ENCODE measurements at places on chromosomes 7 and 10.

DNA sequence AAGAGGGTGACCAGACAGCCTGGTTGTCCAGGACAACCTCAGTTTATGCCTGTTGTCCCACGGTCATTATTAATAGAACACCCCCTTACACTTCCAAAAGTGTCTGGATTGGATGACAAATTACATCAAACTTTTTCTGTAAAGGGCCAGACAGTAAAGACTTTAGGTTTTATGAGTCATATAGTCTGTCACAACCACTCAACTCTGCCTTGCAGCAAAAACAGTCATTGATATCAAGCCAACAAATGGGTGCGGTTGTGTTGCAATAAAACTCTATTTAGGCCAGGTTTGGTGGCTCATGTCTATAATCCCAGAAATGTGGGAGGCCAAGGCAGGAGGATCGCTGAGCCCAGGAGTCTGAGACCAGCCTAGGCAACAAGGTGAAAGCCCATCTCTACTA lies 66.7 kb upstream of the ATP6V0A4 start:
- DNase-seq, result no peak

GRCh38 chr10:68242051-68242450 lies 10.1 kb upstream of the ATOH7 start:
- DNase-seq, result no peak

GRCh38 chr7:92641921-92642511 lies 51.8 kb upstream of the FAM133B start:
- DNase-seq, result peak; percentile 6

DNA sequence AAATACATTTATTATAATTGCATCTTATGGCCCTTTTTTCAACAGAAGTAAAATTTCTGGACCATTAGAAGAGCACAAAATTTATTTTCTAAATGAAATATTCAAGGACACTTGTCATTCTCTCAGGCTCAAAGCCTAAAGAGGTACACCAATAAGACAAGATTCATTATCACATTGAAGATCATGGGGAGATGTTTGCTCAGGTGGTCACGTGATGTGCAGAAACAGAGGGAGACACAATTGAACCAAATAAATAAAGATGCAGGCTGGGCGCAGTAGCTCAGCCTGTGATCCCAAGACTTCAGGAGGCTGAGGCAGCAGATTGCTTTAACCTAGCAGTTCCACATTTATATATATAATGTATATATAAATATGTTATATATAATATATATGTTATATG lies 53.2 kb upstream of the TMEM254 start:
- DNase-seq, result no peak

DNA sequence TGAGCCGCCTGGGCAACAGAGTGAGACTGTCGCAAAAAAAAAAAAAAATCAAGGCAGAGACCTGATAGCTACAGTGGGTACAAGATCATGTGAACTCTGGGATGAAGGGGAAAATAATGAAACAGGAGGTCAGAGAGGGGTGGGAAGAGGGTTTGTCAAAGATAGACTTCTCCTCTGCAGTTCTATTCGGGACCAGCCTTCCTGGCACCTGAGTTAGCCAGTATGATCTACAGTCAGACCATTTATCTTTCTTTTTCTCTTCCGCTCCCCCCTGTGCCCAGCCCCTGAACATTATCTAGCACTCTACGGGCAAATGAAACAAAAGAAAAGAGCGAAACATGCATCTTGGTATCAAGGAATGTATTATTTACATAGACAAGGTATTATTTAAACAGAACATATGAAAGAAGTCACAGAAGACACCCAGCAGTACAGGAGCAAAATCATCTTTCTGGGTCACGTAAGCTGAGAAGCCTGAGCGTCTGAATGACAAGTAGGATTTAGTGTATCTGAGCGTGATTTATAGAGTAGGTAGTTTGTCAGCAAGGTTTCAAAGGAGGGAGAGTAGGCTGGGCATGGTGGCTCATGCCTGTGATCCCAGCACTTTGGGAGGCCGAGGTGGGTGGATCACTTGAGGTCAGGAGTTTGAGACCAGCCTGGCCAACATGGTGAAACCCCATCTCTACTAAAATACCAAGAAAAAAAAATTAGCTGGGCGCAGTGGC lies 109.0 kb downstream of the PRKCQ start:
- no peak for DNase-seq

DNA sequence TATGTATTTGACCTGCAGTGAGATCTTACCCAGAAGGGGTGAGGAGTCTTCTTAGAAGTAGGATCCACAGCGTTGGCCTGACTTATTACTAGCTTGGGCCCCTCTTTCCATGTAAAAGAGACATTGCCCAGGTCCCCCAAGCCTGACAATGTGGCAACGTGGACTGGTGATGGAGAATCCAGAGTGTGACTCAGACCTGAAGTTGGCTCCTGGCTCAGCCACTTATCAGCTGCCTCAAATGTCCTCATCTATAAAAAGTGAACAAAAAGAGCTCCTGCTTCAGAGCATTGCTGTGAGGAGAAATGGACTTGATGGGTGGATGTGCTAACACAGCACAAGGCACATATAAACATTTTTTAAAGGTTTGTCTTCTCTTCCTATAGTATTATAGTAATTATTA lies 35.4 kb upstream of the TECTB start:
- no peak for DNase-seq

DNA sequence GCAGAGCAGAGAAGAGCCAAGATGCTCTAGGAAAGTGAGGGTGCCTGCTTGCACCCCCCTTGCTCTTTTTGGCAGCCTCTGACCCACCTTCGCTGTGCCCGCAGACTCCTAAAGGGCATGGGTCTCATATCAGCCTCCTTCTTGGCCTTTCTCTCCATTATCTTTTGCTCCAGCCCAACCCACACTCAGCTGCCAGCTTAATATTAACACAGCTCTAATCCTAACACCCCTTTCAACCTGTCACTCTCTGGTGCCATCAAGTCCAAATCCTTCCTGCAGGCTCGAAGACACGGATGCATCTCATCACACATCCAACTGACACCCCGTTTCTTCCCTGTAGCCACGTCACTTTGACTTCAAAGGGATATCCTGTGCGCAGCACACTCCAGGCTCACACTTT lies 171.6 kb upstream of the AUTS2 start:
- no peak for DNase-seq

- DNase-seq, result no peak
Observed at GRCh38 chr10:79025199-79025832, 43.5 kb upstream of the ZMIZ1 start.

- no peak for DNase-seq
Observed at GRCh38 chr7:31114593-31115343, 62.7 kb downstream of the ADCYAP1R1 start.

- DNase-seq, result no peak
Observed at GRCh38 chr10:35271086-35271858, 65.0 kb upstream of the CCNY start.

DNA sequence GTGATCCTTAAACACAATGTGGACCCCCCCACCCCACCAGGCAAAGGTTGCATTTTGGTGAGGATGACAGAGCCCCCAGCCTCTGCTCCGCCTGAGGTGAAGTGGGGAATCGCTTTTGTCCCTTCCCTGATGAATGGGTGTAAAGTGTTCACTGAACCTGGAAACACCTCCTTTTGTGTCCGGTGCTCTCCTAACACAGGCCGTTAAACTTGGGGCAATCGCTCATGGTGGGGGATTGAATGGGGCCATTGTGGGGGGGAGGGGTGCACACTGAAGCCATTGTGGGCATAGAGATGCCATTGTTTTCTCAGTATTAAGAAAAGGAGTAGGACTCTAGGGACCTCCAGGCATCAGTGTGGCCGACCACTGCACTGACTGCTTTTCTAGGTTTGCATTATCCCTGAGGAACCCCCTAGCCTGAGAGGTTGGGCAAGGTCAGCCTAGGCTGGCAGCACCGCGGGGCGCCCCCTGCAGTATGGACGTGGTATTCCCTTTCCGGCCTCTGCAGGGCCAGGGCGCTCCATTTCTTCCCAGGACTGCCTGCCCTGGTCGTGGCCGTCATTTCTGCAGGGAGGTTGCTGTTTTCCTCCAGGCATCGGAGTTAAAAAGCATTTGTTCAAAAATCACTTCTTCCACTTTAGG lies 158.3 kb downstream of the TCF7L2 start:
- DNase-seq, result no peak

GRCh38 chr7:128827971-128828711 lies 2.1 kb upstream of the FLNC start:
- no peak for DNase-seq

- no peak for DNase-seq
Observed at GRCh38 chr7:83693256-83693655, 44.3 kb upstream of the SEMA3E start.

DNA sequence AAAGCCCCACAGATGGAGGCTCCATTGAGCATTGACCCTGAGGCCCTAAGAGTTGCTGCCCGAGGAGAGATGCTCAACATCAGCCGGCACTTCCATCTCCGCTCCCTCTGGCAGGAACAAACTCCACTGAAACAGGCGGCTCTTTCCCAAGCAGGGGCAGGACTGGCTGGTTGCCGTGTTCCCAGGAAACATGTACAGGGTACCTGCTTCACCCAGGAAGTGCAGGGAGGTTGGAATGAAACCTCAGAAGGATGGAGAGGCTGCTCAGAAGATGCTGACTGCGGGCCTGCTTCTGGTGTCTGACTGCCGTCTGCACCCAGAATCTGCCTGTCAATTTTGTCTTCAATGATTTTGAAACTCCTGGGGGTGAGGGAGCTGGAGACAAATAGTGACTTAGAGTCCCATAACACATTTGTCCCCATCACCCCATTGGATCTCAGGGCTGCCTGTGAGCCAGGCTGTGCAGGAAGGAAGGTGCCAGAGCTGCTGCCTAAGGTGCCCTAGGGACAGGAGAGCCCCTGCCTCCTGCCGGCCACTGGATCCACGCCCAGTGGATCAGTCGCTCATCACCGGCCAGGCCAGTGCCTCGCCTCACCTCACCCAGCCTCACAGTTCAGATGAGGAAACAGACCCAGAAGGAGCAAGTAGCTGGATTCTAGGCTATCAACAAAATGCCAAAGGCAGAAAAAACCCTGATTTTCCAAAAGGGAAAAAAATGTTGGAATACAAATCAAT lies 237.3 kb downstream of the PTPRN2 start:
- no peak for DNase-seq

GRCh38 chr7:106369352-106369751 lies 84.6 kb upstream of the NAMPT start:
- peak; percentile 20 for DNase-seq

DNA sequence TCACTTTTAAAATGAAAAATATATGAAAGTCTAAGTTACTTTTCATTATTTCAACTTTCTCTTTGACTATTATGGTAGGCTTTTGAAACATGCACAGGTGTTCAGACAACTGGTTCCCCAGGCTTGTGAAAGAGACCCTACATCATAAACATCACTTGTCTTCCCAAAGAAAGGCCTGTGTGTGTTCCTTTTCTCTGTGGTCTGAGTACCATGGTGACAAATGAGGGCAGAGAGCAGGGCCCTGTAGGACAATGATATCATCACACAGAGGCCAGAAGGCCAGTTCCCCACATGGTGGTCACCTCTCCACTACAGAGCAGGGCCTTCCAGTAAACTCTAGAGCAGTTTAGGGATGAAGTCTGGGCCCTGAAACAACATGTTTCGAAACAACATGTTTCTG lies 288.8 kb downstream of the USP6NL start:
- DNase-seq, result no peak

DNA sequence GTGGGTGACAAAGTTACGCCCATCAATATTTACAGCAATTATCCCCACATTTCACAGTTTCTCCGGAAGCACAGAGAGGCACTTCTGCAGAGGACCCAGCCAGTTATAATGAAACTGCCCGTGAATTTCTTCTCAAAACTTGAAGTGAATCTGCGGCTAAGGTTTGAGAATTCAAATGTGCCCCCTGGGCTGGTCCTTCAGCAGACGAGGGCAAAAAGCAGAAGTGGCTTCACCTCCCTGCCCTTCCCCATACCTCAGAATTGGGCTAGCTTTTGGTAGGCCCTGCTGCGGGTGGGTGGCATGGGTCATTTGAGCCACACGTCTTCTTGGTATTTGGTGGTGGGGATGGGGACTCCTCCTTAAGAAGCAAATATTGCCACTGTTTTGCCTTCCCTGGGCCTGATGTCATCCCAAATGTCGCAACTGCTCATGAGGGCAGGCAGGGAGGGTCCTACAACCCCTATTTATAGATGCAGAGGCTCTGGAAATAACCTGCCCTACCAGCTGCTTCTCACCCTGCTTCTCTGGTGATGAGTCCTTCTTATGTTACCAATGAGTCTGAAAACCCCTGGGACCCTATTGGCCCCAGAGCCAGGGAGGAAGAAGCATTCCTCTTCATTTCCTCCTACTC lies 16.6 kb upstream of the WDFY4 start:
- no peak for DNase-seq

DNA sequence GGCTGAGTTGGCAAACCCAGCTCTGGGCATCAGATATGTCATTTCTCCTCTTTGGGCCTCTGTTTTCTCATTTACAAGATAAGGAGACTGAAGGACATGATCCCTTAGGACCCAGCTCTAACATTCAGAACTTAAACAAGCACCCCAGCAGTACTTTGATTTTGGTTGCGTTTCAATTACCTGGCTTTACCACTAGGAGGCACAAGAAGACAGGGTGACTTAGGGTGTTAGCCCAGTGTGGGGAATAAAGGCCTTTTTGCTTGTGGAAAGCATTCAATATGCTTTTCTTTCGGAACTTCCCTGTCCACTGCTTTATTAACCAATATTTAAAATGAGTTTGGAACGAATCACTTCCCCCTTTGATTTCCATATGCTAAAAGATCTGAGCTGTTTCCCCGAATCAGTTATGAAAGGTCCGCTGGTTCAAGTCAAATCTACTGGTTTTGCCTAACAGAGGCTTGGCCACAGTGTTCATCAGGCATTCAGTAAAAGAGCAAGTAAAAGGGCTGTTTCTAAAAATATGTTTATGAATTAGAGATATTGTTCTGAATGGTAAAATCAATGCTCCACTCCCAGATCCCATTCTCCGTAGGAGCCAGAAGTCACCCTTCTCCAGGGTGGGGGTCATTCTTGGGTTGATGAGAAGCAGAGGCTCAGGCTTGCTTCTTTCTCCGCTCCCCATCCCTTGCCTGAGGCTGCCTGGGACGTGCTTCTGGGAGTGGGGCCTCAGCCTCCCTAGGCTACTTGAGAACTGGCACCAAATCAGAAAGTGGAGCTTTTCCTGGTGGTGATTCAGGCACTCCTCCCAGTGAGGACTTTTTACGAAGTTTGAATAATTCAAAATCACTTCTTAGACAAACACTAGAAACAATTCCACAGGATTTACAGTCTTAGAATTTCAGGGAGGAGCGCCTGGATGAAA lies 105.5 kb downstream of the MYOF start:
- DNase-seq, result no peak

GRCh38 chr10:122490786-122491680 lies 29.7 kb downstream of the HTRA1 start:
- DNase-seq, result peak; percentile 4

GRCh38 chr10:78542521-78542920 lies 508.9 kb downstream of the RPS24 start:
- DNase-seq, result no peak

GRCh38 chr7:113076703-113077102 lies 9.9 kb downstream of the GPR85 start:
- no peak for DNase-seq

GRCh38 chr7:149751043-149751775 lies 22.2 kb downstream of the ZNF467 start:
- DNase-seq, result no peak

DNA sequence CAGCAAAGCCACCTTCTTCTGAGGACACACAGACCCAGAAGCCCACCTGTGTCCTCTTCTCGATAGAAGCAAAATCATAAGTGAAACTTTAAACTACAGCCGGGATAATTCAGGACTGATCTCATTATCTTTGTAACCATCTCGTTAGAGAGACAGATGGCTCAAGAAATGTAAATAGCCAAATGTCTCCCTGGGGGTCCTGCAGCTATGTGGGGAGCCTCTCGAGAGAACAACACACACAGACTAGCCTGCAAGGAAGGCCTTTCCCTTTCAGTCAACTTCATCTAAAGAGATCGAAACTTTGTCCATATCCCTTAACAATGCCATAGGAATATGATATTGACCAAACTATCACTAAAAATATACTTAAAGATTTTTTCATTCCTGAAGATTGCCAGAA lies 93.5 kb downstream of the VWC2 start:
- DNase-seq, result no peak

Measured in T-helper 1 cell (primary cell).